ENCODE measurements at places on chromosomes 13 and 19. TPM values are rescaled to one million over a fixed set of nuclear protein-coding genes. Genes with fewer than 3 reads are reported as not detected.

The COL5A3 gene
- total RNA-seq: 50.0 TPM

The GPR12 gene
- total RNA-seq: not detected

DNA sequence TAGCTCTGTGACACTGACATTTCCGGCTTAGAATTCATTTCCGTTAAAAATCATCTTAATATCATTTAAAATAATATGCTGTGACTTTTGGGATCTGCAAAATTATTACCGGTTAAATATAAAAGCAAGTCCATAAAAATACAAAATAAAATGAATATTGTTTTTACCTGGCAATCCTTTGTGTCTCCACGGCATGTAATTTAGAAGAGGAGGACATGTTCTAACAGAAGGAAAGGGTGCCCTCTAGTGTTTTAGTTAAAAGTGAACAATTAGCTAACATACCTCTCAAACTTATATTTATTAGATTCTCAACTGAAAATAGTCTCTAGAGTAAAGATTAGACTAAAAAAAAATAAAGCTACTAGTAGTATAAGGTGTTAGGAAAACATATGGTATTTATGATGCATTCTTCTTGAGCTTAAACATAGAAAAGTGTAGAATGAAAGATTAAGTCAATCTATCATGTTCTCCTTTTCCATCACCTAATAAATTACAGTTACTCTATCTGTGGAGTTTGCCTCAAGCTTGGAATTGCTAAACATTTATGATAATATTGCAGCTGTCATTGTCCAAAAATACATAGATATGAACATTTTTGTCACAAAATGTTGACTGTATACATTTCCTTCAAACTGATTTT lies 676.7 kb upstream of the SPRY2 start:
- no peaks in the 10 kb centered on the region for H3K4me1 ChIP-seq
- DNase-seq: no peak
- H3K36me3 ChIP-seq: no peaks in the 10 kb centered on the region
- H3K27ac ChIP-seq: no peak overlapping the region

DNA sequence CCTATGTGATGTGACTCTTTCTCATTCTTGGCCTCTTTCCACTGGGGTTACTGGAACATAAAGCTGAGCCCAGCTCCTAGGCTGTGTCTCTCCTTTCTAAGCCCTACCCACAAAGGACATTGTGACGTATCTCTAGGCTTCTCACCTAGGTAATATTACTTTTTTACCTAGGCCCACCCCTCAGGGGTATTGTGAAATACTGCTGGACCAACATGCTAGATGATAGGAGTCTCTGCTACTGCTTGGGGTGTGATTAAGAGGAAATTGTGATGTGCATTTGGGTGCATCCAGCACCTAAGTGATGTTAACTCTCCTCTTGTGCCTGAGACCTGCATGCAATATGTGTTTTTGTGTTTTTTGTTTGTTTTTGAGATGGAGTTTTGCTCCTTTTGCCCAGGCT lies 22.8 kb upstream of the ZNF254 start:
- H3K27ac ChIP-seq: no peak overlapping the region
- H3K4me1 ChIP-seq: peaks cover 8% of the 10 kb centered on the region
- no peaks in the 10 kb centered on the region for H3K27me3 ChIP-seq
- DNase-seq: no peak
- peaks cover 7% of the 10 kb centered on the region for H3K36me3 ChIP-seq
- H3K4me3 ChIP-seq: no peak overlapping the region

- peaks cover 10% of the 10 kb centered on the region for H3K36me3 ChIP-seq
- H3K4me3 ChIP-seq: no peak overlapping the region
- H3K27ac ChIP-seq: peak overlapping the region; percentile 98
- H3K27me3 ChIP-seq: no peaks in the 10 kb centered on the region
- H3K4me1 ChIP-seq: peaks cover 29% of the 10 kb centered on the region
- no peak for DNase-seq
Measured at GRCh38 chr13:51761643-51762350, 42.2 kb downstream of the DHRS12 start.

DNA sequence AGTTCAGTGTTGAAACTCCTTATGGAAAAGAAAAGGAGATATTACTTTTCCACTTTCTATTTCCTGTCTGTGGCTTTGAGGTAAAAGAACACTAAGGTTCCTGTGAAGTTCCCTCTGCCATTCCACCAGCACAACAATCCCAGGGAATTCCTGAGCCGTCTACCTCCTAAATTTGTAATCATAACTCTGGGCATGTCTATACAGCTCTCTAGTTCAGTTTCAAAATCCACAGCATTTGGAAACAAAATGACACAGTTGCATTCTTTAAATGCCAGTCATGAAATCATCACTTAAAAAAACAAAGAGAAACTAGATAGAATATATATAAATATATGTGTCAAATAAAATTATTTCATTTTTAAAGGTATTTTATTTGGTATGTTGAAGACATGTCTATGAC lies 9.0 kb upstream of the THSD1 start:
- H3K27me3 ChIP-seq: no peaks in the 10 kb centered on the region
- peaks cover 10% of the 10 kb centered on the region for H3K36me3 ChIP-seq
- no peak overlapping the region for H3K4me3 ChIP-seq
- H3K27ac ChIP-seq: no peak overlapping the region
- peaks cover 4% of the 10 kb centered on the region for H3K4me1 ChIP-seq

DNA sequence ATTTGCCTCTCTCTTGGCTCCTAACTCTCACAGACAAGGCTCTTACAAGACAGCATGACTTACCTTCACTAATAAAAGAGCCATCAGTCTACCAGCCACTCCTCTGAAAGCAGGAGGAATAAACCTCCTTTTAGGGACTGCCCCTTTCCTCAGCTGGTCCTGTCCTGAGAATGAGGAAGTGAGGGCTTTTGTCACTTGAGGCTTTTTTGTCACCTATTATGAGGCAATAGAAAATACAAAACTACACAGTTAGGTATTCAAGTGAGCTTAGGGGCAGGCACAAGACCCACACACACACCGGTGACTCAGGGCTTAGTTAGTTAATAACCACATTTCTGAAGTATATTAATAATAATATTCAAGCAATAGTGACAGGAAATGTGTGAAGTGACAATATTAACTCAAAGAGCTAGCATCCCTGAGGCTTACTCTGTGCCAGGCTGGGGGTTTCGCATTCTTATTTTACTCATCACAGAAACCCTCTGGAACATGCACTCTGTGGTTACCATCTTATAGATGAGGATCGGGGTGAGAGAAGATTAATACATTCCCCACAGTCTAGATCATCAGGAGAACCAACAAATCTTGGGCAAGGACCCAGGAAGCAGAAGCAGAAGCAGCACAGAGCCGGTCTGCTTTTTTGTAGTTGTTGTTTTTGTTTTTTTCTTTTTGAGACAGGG lies 379.9 kb downstream of the LIG4 start:
- no peak for DNase-seq
- H3K27me3 ChIP-seq: no peaks in the 10 kb centered on the region
- H3K27ac ChIP-seq: no peak overlapping the region
- H3K4me1 ChIP-seq: no peaks in the 10 kb centered on the region
- no peak overlapping the region for H3K4me3 ChIP-seq
- H3K36me3 ChIP-seq: no peaks in the 10 kb centered on the region

GRCh38 chr19:5690955-5691821 lies 1.1 kb downstream of the RPL36 start:
- no peaks in the 10 kb centered on the region for H3K36me3 ChIP-seq
- H3K27ac ChIP-seq: peak overlapping the region; percentile 97
- no peak for DNase-seq
- peak overlapping the region; percentile 96 for H3K4me3 ChIP-seq
- H3K4me1 ChIP-seq: peaks cover 33% of the 10 kb centered on the region

Measured in T-helper 17 cell (primary cell).